ENCODE measurements at places on chromosomes 1 and 21.

DNA sequence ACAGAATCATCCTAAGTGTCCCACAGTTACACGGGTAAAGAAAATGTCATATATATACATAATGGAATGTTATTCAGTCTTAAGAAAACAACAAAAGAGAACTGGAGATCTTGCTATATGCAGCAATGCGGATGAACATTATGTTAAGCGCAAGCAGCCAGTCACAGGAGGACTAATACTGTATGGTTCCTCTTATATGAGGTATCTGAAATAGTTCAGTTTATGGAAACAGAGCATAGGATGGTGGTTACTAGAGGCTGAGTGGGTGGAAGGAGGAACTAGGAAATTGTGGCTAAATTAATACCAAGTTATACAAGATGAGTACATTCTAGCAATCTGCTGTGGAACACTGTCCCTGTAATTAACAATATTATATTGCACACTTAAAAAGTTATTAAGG is 834.3 kb downstream of the KCNT2 start:
- DNase-seq, result no peak

GRCh38 chr1:219999821-220000220 is 46.5 kb downstream of the EPRS1 start:
- DNase-seq, result no peak

GRCh38 chr1:112735752-112736151 is 20.6 kb upstream of the PPM1J start:
- no peak for DNase-seq

DNA sequence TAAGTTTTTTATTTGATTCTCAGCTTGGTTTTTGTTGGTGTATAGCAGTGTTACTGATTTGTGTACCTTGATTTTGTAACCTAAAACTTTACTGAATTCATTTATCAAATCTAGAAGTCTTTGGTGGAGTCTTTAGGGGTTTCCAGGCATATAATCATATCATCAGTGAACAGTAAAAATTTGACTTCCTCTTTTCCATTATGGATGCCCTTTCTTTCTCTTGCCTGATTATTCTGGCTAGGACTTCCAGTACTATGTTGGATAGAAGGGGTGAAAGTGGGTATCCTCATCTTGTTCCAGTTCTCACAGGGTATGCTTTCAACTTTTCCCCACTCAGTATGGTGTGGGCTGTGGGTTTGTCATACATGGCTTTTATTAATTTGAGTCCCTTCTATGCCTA is 23.6 kb upstream of the MAB21L3 start:
- no peak for DNase-seq

DNA sequence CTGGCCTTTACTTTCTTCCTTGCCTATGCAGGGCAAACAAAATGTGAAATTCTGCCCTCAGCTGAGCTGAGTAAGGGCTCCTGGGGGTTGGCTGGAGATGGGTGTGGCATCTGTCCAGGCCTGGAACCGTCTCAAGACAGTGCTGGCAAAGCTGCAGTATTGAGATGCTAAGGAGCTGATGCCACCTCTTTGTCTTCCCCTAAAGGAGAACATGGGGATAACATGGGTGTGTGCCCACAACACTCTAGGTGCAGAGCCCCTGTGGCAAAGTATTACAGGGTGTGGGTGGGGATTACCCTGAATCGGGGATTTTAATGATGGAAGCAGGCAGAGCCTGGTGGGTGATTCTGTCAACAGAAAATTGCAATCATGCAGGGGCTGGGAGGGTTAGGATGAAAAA is 2.5 kb upstream of the ST3GAL3 start:
- DNase-seq, result no peak

GRCh38 chr1:27489501-27489972 is 430 bp downstream of the WASF2 start:
- DNase-seq, result no peak

DNA sequence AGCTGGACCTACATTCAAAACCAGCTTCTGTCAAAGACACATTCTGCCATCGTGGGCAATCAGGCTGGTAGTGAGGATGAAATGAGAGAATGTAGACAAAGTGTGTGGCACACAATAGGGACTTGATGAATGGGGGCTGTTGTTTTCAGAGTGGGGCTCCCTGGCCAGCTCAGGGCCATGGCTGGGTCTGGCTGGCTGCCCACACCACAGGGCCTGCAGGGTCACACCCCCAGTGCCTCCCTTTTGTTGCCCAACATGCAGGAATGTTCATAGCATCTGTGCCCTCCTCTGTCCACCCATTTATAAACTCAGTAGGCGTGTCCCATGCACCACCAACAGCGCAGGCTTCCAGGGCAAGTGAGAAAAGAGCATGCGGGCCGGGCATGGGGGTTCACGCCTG is 20.8 kb upstream of the ECE1 start:
- no peak for DNase-seq

DNA sequence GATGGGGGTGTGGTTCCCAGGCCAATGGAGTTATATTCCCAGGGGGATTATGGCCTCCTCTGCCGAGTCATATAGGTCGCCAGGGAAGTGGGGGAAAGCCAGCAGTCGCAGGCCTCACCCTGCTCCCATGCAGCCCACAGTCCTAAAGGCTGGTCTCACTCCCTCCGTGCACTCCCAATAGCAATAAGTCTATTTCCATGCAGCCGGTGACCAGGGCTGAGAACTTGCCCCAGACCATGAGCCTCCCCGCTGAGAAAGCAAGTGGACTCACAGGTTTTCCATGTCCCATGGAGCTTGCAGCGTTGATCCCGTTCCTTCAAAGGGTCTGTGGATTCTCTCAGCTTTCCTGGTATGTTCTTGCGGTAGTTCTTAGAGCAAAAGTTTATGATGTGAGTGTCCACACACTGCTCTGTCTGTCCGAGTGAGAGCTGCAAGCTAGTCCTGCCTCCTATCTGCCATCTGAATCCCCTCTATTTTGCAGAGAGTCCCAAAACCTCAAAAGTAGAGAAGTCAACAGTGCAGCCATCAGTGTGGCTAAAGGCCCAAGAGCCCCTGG is 81.7 kb upstream of the TMPRSS2 start:
- DNase-seq, result no peak

- no peak for DNase-seq
These were observed 16.6 kb downstream of the DDAH1 start for GRCh38 chr1:85448358-85448757.
